Peyer's patch (tissue), 4 donors: ENCODE measurements at places on chromosomes 3 and 15.

DNA sequence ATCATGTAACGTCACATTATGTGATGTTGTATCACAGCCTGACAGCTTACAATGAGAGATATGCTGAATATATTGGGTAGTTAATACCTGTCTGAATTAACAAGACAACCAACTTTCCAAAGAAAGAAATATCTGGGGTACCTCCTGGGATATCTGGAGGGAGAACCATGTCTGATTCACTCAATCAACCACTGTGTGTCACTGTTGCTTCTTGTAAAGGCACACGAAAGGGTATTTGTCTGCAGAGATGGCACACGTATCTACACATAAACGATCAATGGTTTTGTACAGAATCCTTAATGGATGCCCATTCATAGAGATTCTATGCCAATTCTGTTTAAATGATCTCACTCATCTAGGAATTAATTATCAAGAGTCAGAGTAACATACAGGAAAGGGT, 252.1 kb upstream of the TMCO5A start:
- DNase-seq, result no peak

- DNase-seq, result no peak
Observed at GRCh38 chr3:112381673-112382542, 49.0 kb downstream of the CD200 start.

DNA sequence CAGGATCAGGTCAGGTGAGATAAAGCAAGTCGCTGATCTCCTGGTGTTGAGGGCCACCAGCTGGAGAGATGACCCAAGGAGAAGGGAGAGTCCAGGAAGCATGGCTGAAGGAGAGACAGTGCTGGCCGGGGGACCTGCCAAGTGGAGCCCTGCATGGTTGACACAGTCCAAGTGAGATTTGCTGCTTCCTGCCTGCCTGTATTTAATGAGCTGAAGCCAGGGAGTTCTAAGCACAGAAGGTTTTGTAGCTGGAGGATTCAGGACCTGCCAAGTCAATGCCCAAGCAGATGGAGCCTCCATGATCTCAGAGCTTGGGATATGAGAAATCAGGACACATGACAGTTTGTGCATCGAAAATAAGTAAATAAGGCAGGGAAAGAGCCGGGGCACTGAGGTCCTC, 125.6 kb downstream of the SRGAP3 start:
- DNase-seq, result no peak

GRCh38 chr3:26237036-26237682, 385.4 kb upstream of the LRRC3B start:
- no peak for DNase-seq
